ENCODE measurements at places on chromosomes 13 and 19.
A peak's percentile ranks its signal among the peaks of the same experiment; 100 is the strongest.

DNA sequence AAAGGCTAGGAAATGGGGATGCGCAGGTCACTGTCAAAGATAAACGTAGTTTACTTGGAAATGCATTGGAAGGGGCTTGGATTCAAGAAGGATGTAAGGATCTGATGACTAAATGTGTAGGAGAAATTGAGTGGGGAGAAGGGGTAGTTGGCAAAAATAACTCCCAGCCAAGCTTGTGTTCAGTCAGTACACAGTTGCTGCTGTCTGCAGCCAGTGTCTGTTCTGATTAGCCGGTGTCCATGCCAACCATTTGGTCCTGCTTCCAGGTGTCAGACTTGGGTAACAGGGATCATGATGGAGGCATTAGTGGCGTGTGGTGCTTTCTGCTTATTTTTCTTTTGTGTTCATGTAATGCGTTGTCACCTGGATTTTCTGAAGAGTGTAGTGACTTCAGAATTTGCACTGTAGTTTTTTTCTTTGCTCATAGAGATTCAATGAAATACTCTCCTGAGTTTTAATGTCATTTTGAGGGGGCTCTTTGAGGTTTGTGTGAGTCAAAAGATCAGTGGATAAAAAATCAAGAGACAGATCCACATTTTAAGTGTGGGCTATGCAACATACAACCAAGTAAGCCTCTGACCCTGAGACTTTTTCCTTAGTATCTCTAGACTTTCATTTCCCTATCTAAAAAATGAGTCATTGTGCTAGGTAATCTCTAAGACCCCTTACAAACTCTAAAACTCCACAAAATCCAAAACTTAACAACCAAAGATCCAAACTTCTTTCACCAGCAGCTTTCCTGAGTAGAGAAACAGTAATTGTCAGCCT is 103.9 kb downstream of the WDFY2 start:
- no peak for DNase-seq

DNA sequence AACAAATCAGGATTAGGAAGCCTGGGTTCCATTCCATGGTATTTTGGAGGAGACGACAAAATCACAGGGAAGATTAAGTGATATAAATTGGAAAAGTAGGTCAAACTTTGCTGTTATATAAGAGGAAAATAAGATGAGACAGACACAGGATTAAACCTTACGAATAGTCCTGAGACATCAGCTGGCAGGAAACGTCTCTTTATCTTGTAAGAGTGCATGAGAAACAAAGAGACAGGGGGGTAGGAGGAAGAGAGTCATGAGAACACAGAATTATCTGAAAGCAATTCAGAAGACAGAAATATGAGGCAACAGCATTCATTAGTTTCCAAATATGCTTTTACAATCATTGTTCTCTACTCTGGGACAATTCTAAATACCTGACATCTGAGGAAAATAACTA is 310.6 kb upstream of the MIR17HG start:
- no peak for DNase-seq

GRCh38 chr19:8034178-8034525 is 18.4 kb upstream of the CCL25 start:
- no peak for DNase-seq

- peak; percentile 65 for DNase-seq
Measured at GRCh38 chr19:13277104-13277809, 127.0 kb downstream of the IER2 start.
